ENCODE measurements at places on chromosomes 5 and 9.

DNA sequence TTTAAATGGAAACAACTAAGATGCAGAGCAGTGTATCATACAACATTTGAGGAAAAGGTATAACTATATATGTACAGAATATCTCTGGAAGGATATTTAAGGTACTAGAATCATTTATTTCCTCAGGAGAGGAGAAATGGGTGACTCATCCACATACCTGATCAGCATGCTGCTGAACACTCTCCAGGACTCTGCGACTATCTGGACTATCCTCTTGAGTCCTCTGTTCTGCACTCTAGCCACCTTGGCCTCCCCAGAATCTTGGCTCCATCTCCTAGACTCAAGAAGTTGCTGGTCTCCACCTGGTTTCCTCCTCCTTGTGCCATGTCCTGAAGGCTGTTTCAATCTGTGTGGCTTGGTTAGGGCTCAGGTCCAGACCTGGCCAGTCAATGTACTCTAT lies 8.8 kb upstream of the PRDM6 start:
- DNase-seq: no peak

GRCh38 chr5:1876660-1877064 lies 6.1 kb downstream of the IRX4 start:
- no peak for DNase-seq

DNA sequence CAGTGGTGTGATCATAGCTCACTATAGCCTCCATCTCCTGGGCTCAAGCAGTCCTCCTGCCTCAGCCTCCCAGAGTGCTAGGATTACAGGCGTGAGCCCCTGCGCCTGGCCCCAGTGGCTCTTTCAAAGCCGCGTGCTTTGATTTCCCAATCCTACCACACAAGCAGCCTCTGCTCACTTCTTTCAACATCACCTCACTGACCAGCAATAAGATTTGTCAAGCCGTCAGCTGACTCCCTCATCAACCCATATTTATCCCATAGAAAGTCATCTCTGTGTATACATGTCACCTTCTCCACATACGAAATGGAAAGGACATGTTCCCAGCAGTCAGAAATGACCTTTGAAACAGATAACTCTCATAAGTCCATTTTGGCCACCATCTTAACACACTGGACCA lies 26.0 kb downstream of the SLC31A2 start:
- DNase-seq: no peak

- no peak for DNase-seq
These were observed 196.3 kb upstream of the DAPK1 start for GRCh38 chr9:87301371-87301770.

DNA sequence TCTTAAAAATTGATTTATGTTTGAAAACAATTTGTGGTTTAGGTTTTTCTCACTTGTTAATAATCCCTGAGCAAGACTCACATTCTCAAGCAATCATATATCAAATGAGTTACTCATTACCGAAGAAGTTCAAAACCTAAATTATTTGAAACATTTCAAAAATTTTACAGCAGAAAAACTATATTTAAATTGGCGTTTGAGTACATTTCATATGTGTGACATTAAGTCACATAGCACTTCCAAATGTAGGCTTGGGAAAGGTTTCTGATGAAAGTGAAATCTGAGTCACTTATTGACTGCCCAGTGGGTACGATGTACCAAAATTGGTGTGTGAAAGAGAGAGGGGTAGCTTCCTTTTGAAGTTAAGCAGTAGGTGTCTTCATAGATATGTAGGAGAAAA lies 411.4 kb upstream of the SGCD start:
- DNase-seq: no peak

DNA sequence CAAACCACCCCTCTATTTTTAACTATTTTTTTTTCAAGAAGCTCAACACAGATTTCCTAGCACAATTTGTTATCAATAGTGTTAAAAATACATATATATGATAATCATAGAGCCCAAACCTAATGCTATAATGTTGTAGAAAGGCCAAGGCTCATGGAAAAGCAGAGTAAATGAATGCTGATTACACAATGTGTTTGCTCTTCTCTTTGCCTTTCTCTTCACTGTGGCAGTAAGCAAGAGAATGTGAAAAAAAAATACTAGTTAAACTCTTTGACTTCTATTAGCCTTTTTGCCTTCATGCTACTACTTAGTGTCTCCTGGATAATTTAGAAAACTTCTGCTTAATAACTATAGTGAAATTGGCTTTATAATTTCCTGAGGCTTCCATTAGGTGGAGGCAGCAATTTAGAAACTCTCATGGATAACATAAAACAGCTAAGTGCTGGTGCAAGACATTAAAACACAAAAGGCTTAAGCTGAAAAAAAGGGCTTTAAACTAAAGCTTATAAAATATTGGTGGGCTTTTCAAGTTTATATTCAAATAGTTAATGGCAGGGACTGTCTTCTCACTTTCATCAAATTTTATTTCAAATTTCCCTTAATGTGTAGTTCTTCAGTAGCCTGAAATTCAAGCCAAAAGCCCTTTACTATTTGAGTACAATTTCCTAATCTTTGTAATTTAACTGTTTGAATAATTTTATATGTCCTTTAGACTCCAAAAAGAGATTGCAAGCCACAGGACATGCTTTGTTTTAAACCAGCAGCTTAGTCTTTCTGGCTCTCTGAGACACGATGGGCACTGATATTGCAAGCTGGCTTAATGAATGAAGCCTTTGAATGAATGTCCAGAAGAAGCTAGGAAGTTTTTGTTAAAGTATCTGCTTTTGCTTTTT lies 2031.8 kb upstream of the CDH6 start:
- no peak for DNase-seq

GRCh38 chr5:10564838-10565784 lies 1.2 kb downstream of the ANKRD33B start:
- no peak for DNase-seq

DNA sequence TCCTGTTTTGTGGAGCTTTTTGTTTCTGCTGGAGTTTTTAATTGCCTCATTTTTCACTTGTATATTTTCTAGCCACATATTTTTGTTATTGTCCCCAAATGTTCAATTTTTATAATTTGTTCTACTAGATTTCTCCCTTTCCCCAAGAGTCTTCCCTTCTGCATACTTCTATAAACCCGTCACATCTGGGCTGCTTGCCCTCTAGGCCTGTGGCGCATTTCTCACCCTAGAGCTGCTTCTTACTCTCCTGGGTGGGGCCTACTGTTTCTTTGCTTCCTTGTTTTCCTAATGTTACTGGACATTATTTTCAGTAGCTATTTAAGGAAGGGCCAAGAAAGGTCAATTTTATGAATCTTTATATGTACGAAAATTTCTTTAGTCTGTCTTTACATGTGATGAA lies 51.5 kb downstream of the NXNL2 start:
- DNase-seq: no peak

GRCh38 chr9:135641745-135642144 lies 2.4 kb upstream of the GLT6D1 start:
- DNase-seq: no peak

- DNase-seq: peak; percentile 29
These were observed at the start of gene FRMPD1 for GRCh38 chr9:37650873-37651768. FRMPD1 (plus strand) TSS chr9:37650954; CDS start chr9:37692642, 41,688 bp downstream.

GRCh38 chr9:2013743-2014475 lies 1.2 kb upstream of the SMARCA2 start:
- DNase-seq: no peak

DNA sequence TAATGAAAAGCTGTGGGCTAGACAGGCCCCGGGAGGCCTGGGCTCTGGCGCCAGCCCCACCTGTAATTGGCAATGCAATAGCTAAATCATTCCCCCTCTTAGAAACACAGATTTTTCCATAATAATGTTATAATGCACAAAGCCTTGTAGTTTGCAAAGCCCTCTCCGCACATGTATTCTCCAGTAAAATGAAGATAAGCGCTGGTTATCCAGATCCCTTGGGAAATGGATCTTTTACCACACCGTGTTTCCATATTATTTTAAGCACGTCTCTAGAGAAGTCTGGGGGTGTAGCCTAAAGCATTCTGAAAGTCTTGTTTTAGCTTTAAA lies 1.1 kb upstream of the APBA1 start:
- no peak for DNase-seq

GRCh38 chr5:72402959-72403628 lies 82.9 kb downstream of the PTCD2 start:
- DNase-seq: no peak

GRCh38 chr5:34038838-34039237 lies 4.2 kb downstream of the C1QTNF3 start:
- DNase-seq: no peak

GRCh38 chr5:42057254-42057690 lies 132.2 kb downstream of the FBXO4 start:
- DNase-seq: peak; percentile 0

DNA sequence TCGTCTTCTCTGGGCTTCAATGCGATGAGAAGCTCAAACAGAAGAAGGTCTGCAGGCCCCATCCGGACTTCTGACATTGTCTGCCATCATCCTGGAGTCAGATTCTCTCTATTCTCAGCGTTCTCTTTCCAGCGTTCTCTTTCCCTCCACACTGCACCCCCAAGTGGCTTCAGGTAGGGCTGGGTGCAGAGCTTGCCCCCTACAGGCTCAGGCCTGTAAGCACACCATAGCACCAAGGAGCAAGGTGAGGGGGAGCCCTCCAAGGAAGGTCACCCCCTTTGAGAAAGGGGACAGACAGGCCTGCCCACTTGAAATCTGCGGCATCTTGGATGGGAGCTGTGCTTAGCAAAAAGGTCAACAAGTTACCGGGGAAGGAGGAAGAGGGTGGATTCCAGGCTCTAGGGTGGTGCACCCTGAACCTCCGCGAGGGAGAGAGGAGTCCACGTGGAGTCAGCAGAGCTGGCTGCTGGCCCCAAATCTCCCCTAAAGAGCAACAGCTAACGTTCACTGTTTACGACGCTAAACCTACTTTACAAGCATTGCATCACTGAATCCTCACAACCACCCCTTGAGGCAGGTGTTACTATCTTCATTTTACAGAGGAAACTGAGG lies 27.5 kb downstream of the GPX3 start:
- no peak for DNase-seq

GRCh38 chr9:91033797-91034196 lies 232.2 kb downstream of the SYK start:
- DNase-seq: no peak

DNA sequence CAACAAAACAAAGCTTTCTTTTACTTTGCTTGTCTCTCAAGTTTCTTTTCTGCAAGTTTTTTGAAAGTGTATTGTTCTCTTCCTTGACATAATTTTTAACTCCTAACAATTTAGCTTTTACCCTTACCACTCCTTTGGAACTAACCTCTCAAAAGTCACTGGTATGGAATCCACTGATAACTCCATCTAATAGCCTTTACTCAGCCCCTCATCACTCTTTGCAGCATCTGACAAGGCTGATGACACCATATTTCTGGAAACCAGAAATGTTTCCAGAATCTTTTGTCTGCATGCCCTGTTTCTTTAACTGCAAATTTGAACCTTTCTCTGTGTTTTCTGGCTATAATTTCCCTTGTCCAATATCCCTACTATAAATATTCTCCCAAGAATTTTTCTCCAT lies 46.5 kb downstream of the ZNF474 start:
- DNase-seq: no peak

DNA sequence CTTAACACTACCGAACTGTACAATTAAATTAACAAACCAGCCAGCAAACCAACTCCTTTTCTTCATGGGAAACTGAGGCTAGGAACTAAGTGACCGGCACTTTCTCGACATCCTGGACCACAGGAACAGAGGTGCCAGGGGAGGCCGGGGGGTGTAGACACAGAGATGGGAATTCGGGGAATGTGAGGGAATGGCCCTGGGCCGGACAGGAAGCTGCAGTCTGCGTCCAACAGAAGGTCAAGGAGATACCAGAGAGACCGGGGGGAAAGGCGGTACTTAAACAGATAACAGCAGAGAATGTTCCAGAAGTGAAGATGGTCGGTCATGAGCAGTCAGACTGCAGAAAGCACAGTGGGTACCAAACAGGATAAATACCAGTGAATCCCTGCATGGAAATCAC lies 40.3 kb downstream of the DBH start:
- DNase-seq: no peak

DNA sequence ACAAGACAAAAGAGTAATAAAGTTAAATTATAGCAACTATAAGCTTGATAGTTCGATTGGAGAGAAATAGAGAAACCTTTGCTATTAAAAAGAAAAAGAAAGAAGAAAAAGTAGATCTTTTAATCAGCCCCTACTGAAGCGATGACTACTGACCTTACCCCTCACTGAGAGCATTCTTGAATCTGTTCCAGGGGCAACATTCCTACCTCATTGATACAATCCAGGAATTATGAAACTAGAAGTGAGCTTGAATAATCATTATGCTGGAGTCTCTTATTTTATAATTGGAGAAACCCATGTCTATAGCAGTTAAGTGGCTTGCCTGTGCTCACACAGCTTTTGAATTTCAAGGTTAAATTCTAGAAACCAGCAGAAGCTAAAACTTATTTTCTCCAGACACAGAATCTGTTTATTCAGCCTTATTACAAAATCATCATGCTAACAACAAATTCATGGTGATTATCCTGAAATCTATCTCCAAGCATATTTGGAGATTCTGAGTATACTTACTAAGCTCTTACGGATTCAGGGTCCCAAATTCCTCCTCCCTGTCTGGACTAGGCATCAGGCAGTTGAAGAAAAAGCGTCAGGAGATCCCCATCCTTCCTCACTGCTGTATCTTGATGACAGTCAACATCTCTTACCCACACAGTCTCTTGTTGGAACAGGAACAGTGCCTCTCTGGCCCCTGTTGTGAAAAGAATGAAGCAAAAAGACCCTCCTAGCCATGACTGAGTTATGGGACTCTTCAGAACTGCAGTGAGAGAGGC lies 547.6 kb upstream of the WWC1 start:
- DNase-seq: no peak

DNA sequence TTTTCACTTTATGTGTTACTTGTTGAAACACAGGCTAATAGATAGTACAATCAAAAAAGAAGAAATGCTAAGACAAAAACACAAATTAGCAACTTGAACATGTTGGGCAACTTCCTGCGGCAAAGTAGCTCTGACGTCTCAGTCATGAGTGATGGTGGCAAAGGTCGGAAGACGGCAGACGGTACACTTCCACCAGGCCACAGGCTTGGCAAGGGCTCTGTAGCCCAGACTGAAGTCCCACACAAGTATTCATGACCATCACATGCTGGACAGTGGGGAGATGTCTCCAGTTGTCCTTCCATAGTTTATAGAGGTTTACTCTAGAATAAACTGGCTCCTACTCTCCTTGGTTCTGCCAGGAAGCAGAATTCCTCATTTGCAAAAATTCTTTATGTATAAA lies 831.3 kb downstream of the MTRR start:
- no peak for DNase-seq

- peak; percentile 17 for DNase-seq
These were observed at the start of gene BNC2 for GRCh38 chr9:16870596-16871335. BNC2 (minus strand) TSS chr9:16870670; CDS start chr9:16870648, 22 bp downstream.

DNA sequence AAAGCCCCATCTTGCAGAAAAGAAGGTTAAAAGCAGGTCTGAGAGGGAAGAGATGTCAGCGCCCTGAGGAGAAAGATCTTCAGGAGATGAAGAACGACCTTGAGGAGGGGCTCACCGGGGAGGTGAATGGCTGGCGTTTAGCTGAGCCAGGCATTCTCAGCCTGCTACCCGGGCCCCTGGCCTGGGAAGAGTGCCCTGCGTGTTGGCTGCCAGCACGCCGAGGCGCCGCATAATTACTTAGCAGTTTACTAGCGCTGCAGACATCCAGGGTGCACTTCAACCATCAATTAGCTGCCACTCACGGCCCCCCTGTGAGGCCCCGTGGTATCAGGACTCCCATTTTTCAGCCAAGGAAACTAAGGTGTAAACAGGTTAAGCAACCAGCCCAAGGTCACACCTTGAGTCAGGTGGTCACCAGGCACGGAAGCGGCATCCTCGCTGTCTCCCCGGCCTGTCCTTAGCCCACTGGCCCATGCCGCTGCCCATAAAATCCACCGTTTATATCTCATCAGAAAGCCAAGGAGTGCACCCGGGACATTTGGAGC lies 551.9 kb downstream of the BNC2 start:
- peak; percentile 39 for DNase-seq

All from substantia nigra (tissue), 51 donors.